Left colon (tissue), 2 donors: ENCODE measurements at places on chromosomes 11 and 22.

DNA sequence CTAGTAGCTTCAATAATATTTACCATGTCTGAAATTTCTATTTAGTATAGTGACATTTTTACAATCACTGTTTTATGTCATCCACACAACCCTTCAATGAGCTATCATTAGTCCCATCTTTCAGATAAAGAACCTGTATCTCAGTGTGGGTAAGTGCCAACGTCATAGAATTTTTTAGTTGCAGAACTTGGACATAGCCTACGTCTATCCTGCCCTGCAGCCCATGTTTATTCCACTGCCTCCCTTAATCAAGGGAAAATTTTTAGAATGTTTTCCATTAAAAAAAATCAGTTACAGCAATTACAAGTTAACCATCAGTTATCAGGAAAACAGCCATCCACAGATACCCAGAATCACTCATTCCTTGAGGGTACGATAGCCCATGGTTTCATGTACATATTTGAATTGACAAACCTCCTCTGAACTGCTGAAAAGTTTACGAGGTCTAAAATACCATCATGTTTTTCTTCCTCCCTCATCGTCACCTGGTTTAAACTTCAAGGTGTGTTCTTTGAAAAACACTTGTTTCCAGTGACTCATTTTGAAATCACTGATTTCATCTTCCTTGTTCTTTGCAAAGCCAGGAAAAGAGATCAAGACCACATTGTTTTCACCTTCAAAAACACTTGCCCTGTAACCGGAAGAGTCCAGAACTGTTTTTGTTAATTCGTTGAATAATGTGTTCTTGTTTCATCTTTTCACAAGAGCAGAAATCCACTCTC is 100.9 kb downstream of the FAM76B start:
- no peak for DNase-seq

DNA sequence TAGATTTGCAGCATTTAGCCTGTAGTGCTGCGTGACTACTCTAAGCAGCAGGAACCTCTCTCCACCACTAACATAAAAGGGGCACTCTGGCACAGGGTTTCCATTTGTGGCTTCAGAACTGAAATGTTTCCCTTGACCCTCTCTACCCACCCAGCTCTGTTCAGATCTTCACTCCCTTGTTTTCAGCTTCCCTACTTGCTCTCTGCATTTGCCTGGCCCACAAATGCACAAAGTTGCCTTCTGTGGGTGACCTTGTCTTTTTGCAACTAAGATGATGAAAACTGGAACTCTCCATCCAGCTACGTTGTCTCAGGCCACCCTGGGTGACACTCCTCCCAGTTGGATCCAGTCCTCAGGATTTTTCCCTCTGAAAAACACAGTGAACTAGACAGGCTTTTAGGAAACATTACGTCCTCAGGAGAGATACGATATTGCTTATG is 19.8 kb upstream of the PSMA1 start:
- DNase-seq = no peak

GRCh38 chr11:17432002-17432401 is 43.5 kb upstream of the KCNJ11 start:
- no peak for DNase-seq

DNA sequence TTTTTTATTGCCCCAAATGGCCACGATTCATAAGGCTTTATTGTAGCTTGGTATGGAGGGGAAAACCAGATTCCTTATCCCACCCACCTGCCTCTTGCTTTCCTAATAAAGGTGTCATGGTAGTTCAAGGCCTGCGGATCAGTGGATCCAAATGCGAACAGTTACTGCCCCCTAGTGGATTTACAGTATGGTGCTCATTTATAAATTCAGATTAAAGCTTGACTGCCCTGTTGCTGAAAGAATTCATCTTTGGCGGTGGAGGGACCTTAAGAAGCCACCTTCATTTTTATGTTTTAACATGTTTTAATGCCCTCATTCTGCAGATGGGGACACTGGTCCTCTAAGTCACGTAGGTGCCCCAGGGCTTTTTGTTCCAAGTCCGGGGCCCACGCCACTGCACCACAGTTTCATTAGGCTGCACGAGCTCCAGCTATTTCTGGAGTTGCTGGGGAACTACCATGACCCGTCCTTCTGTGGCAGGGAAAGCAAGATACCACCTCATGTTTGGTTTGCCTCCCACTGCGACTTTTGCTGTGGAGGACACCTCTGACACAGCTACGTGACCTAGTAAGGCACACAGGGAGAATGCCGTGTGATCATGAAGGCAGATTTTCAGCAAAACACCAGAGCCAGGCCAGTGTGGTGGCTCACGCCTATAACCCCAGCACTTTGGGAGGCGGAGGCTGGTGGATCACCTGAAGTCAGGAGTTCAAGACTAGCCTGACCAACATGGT is 15.6 kb upstream of the INCENP start:
- DNase-seq = no peak

GRCh38 chr22:27456696-27457503 is 344.7 kb downstream of the MN1 start:
- DNase-seq = no peak

DNA sequence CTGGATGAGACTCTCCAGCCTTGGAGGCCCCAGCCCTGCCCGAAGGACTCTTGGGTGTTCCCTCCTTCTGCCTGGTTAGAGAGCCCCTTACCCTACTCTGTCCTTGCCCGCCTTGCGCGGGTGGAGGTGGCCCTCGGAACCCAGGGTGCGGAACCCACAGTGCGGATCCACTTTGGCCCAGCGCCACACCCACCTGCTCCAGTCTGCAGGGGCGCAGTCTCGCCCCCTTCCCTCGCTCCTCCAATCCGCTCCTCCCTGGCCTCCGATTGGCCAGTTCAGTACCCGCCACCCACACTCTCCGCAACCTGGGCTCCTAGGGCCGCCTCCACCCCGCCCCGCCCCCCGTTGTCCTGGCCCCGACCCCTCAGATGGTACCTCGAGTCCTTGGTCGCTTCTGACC is 2.4 kb downstream of the CAPN1 start:
- no peak for DNase-seq

GRCh38 chr11:34308049-34308912 is 49.5 kb downstream of the ABTB2 start:
- no peak for DNase-seq

GRCh38 chr11:103735497-103736032 is 300.9 kb upstream of the DDI1 start:
- no peak for DNase-seq

DNA sequence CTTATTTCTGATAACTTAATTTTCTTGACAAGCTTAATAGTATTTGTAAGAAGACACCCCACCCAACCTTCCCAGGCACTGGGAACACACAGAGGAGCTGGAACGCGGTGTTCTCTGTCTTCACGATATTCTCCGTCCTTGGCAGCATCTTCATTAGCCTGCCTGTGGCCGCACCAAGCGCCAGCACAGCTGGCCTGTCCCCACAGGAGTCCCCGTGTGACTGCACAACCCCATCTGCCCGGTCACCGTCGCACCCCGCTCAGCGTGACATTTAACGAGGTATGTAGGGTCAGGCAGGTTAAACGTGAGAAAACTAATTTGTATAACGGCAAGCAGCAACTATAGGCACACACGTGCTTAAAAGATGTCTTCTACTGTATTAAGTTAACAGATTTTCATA is 293.3 kb downstream of the BRD1 start:
- DNase-seq = peak; percentile 9

- peak; percentile 67 for DNase-seq
Measured at GRCh38 chr11:14029971-14030920, 67.7 kb downstream of the SPON1 start.

GRCh38 chr11:107457205-107457557 is 444 bp downstream of the CWF19L2 start:
- DNase-seq = no peak

DNA sequence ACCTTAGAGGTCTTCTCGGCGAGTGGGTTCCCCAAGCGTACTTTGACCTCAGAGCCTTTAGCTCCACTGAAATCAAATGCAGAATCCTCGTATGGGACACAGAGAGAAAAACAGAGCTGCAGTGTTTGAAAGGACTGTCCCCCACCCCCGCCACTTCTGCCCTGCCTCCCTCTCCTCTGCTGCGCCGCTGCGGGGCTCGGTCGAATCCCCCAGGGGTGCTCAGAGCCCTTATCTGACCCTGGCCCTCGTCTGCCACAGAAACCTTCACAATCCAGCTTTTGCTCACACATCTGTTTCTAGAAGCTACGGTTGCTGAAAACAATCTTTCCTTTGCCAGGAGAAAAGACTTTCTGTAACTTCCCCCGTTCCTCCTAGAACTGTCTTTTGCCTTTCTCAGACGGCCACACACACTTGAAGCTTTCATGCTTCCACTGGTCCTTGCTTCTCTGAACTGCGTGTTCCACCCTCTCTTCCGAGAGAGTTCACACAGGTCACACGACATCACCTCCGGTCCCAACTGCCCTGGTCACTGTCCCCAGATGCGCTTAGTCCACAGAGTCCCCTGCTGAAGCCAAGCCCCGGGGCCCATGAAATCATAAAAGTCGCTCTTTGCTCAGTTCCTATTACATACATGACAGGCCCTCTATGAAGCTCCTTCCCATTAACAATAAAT is 3.7 kb downstream of the SMIM35 start:
- no peak for DNase-seq
